ENCODE measurements at places on chromosomes 2 and 18.

- DNase-seq = no peak
These were observed 153.3 kb upstream of the RBMS1 start for GRCh38 chr2:160646684-160647444.

DNA sequence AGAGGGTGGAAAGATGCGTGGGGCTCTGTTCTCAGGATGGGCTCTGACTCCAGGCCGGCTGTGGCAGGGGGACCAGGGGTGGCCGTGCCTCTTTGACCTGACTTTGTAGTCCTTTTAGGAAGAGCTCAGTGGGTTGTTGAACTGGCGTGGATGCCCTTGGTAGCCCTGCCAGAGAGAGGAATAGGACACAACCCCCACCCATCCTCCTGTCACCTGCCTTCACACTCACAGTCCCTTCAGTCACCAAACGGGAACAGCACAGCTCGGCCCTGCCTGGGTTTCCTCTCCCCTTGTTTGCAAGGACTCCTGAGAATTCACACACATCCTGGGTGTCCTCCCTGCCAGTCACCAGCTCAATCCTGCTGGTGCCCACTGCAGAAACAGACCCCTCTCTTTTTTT lies 20.1 kb upstream of the MRPL33 start:
- no peak for DNase-seq

DNA sequence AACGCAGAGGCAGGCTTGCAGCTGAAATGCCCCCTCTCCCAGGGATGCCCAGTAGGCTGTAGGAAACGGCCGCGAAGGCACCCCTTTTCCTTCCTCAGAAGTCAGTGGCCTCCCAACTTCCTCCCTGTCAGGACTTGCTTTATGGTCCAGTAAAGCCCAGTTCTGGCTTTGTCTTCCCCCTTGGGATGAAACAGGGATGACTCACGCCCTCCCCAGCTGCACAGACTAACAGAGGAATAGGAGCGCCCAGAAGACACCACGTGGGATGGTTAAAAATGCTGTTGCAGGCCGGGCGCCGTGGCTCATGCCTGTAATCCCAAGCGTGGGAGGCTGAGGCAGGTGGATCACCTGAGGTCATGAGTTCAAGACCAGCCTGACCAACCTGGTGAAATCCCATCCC lies 6.9 kb downstream of the CREG2 start:
- DNase-seq = no peak

DNA sequence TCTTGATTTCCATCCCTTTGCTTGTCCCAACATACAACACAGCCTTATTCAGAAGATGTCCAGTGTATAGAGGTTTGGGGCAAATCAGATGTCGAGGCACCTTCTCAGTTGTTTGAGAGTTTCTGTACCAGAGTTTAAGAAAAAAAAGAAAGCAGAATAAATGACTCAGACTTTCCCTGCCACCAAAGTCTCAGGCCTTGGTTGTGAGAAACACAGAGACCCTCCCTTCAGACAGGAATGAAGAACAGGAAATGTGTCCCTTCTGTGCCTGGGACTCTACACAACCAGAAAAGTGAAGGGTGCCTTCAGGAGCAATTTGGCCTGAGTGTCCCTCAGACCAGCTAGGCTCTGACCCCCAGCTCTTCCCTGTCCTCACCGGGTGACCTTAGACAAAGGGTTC lies 37.3 kb upstream of the REL start:
- no peak for DNase-seq

- DNase-seq = no peak
These were observed 26.8 kb downstream of the RHBDD1 start for GRCh38 chr2:226862623-226863022.

- DNase-seq = no peak
These were observed 191.1 kb downstream of the IKZF2 start for GRCh38 chr2:212960336-212960735.

DNA sequence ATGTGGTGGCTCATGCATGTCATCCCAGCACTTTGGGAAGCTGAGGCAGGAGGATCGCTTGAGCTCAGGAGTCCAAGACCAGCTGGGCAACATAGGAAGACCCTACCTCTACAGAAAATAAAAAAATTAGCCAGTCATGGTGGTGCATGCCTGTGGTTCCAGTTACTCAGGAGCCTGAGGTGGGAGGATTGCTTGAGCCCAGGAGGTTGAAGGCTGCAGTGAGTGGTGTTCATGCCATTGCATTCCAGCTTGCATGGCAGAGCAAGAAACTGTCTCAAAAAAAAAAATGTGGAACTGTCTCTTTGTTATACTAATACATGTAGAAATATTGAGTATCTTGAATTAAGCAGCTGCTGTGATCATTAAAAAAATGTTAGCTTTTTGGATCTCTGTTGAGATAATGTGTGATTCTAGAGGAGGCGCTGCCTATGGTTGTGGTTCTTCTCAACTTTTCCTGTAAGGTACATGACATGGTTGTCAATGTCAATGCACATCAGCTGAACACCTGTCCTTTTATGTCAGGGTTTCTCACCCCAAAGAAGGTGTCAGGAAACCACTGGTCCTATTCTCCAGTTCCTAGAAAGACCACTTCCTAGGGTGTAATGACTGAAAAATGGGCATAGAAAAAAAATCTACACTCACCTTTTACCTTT lies 34.7 kb upstream of the IL1RL1 start:
- DNase-seq = no peak

GRCh38 chr2:99238599-99238998 lies 16.9 kb downstream of the LYG2 start:
- DNase-seq = no peak

DNA sequence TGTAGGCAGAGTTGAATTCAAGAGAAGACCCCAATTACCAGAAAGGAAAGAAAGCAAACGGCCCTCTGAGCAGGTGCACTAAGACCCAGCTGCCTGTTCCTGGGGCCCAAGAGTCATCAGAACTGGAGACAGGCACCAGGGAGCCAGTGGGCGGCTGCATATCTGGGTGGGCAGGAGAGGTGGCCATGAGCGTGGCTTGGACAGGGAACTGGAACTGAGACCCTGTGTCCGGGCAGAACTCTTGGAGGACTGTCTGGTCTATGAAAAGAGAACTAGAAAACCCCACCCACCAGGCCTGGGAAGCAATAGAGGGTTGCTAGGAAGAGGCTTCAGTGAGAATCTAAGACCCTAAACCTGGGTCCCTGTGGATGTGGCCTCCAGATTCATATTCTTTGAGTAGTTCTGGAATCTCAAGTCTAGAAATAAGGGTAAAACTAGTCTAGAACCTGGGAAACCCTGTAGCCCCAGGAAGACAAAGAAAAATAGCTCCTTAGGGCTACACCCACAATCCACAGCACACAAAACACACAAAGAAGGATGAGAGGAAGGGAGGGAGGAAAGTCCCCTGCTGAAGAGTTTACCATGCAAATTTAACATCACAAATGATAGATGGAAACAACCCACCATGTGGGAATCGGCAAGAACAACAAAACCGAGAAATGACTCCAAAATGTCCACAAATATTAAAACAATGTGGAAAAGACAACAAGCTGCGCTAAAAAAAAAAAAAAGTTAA lies 147.0 kb downstream of the HDAC4 start:
- no peak for DNase-seq

DNA sequence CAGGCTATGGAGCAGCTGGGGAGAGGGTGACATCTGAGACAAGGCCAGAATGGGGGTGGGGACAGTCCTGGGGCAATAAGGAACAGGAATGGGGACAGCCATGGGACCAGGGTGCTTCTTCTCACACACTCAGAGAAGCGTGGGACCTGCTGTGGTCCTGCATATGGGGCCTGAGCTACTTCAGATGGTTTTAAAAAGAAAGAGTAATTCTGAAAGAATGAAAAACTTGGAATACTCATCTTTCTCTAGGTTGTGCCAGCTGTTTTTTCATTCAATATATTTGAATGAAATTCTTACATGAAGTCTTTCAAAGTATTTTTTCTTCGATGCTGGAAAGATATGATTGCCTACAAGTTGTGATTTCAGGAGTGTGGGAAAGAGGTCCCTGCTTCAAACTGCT lies 227.5 kb upstream of the APCDD1 start:
- no peak for DNase-seq

DNA sequence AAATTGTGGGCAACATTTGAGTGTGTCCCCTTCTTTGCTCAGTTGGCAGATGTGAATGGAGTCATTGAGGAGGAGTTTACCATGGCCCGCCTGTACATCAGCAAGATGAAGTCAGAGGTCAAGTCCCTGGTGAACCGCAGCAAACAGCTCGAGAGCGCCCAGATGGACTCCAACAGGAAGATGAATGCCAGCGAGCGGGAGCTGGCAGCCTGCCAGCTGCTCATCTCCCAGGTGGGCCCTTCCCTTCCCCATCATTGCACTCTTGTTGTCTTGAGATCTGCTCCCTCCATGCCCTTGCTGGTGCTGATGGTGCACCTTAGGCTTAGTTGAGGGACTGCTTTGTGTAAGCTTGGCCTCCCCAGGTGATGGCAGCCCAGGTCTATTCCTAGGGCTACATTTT lies 47.5 kb upstream of the LYPD6B start:
- no peak for DNase-seq

GRCh38 chr18:56489893-56490292 lies 148.5 kb downstream of the TXNL1 start:
- no peak for DNase-seq

GRCh38 chr2:204061241-204061640 lies 124.7 kb downstream of the ICOS start:
- DNase-seq = no peak

DNA sequence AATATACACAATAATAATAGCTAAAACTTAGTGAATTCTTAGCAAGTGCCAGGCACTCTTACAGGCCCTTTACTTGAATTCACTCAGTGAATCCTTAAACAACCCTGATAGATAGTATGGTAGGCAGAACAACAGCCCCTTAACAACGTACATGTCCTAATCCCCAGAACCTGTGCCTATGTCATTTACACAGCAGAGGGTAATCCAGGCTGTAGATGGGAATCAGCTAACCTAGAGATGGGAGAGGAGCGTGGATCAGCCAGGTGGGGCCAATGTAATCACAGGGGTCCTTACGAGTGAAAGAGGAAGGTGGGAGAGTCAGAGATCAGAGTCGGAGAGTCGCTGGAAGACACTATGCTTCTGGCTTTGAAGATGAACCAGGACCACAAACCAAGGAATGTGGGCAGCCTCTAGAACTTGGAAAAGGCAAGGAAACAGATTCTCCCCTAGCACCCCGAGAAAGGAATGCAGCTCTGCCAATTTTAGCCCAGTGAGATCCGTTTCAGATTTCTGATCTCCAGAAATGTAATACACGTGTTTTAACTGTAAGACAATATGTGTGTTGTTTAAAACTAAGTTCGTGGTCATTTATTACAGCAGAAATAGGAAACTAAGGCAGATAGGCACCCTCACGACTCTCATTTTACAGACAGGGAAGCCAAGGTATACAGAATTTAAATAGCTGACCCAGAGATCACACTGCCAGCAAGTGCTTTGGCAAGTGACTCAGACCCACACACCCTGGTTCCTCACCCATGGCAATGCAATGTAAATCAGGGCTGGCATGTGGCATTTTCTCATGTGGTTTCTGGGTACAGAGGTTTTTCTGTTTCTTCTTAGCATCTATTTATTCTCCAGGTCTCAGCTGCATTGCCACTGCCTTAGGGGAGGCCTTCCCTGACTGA lies 68.9 kb downstream of the DOCK10 start:
- no peak for DNase-seq

GRCh38 chr2:222548992-222549391 lies 106.9 kb downstream of the FARSB start:
- no peak for DNase-seq

- no peak for DNase-seq
These were observed 1148.1 kb upstream of the FANCL start for GRCh38 chr2:59389240-59389639.

- DNase-seq = no peak
These were observed 11.3 kb upstream of the DPP4 start for GRCh38 chr2:162085090-162085891.

- no peak for DNase-seq
These were observed at the start of gene C2orf72 for GRCh38 chr2:231037202-231037730. TSS of gene C2orf72 (plus strand) at chr2:231037523. CDS start at chr2:231037566, 43 bp downstream.

DNA sequence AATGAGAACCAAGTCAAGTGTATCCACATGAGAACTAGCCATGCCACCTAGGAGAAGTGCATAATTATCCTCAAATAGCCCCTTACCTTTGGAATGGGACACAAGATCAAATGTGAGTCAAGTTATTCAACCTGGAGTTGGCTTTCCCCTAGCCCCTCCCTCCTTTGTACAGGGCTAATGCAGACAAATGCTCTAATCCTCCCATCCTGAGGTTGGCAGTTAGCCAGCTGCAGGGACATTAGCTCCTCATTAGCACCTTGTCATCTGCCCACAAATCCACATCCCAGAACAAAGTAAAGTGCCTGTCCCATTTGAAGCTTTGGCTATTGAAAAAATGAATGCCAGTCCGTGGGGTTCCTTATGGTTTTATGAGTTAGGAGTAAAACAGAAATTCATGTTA lies 294.1 kb upstream of the FANCL start:
- DNase-seq = no peak

DNA sequence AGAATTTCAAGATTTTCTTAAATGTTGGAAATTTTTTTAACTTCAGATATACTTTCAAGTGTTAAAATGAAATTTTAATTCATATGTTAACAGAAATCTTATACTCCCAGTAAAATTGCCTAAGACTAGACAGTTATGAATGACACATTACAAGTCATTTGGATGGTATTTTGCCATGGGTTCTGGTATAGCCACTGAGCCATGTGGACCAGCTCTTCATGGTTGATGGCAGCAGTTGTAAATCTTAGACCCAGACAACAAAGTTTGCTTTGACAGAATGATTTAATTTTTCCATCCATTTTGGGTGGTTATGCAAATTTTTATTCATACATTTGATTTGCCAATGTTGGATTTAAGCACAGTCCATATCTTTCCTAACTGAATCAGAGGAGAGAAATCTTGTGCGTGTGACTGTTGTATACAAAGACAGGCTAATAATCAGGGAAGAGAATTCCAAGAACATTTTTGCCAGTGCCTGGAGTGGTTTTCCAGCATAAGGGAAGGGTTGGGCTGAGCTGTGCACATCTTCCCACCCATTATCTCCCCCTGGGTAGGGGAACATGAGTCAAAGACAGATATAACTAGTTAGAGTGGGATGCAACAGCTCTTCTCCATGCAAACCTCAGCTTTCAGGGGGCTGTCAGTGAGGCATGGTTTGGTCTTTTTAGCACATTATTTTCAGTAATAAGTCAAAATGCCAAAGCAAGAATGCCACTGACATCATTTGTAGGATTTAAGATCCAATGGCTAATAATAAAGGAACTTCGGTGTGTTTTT lies 28.1 kb upstream of the INPP4A start:
- DNase-seq = no peak

All from CD8-positive, alpha-beta memory T cell (primary cell).